ENCODE measurements at places on chromosomes 1 and 21.

DNA sequence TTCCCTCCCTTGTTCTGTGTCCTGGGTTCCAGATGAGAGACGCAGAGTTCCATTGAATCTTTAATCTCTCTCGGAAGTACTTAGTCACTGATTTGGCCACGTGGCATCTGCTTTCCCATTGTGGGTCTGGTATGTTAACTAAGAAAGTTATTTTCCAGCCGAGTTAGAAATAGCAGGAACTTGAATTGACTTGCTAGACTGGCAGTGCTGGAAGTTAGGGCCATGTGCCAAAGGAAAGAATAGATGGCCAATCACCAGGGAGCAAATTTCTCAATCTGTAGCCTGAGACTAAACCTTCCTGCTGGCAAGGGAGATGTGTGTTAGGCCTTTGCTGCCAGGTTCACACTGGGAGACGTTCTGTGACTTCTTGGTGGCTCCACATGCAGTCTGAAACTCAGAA lies 24.2 kb upstream of the SLFNL1 start:
- DNase-seq: no peak

GRCh38 chr1:19065526-19066247 lies 109.2 kb upstream of the IFFO2 start:
- no peak for DNase-seq

- no peak for DNase-seq
Observed at GRCh38 chr21:43298546-43299440, 128.1 kb downstream of the SIK1 start.

DNA sequence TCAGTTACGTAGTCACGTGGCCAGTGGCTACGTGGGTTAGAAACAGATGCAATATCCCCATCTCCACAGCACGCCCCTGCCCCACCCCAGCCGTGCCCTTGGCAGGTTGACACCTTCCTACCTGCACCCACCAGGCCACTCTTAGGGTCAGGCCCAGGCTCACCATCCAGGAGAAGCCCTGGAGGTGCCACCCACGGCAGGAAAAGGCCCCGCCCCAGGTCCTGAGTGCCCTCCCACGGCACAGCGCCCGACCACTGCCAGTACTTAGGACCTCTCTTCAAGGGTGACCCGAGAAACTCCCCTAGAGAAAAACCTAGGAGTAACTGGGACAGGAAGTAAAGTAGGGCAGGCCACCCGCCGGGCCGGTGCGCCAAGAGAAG lies 1.5 kb downstream of the C1orf35 start:
- peak; percentile 27 for DNase-seq

GRCh38 chr1:208461680-208462079 lies 217.5 kb upstream of the PLXNA2 start:
- DNase-seq: no peak

DNA sequence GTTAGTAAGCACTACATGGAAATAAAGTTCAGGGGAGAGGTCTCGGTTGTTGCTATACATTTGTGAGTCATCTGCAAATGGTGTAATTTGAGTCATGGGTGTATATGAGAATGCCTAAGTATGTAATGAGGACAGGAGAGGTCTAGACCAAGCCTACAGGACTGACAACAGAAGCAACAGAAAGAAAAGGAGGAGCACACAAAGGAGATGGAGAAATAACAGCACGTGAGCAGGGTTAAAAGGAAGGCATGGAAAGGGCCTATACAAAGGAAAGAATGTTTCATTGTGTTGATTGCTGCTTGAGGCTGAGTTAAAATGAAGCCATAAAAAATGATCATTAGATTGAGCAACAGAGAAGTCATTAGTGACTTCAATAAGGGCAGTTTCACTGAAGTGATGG lies 28.0 kb upstream of the PRKAA2 start:
- DNase-seq: no peak

DNA sequence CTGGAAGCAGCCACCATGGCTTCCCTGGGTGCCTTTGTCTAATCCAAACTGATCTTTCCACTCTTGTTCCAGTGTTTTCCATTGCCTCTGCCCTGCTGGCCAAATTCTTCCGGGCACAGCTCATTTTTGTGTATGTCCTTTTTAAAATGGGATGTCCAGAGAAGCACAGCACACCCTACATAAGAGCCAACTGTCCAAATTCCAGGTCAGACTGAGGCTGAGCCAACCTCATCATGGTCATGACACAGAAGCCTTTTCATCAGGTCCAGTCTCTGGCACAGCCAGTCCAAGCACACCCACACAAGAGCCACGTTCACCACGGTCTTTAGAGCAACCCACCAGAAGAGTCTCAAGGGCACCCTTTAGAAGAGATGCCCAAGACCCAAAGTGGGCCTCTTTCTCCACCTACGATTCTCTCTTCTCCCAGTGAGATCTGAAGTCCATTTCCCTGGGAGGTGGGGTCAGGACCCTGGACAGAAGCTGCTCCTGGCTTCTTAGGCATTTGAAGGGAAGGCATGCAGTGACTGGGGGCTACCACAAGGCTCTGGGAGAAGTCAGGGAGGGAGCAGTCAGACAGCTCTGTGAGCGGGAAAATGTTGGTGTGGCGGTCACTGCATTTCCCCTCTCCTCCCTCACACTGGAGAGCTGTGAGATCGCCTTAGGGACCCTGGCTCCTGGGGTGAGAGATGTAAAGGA lies 53.2 kb downstream of the SYT2 start:
- no peak for DNase-seq

DNA sequence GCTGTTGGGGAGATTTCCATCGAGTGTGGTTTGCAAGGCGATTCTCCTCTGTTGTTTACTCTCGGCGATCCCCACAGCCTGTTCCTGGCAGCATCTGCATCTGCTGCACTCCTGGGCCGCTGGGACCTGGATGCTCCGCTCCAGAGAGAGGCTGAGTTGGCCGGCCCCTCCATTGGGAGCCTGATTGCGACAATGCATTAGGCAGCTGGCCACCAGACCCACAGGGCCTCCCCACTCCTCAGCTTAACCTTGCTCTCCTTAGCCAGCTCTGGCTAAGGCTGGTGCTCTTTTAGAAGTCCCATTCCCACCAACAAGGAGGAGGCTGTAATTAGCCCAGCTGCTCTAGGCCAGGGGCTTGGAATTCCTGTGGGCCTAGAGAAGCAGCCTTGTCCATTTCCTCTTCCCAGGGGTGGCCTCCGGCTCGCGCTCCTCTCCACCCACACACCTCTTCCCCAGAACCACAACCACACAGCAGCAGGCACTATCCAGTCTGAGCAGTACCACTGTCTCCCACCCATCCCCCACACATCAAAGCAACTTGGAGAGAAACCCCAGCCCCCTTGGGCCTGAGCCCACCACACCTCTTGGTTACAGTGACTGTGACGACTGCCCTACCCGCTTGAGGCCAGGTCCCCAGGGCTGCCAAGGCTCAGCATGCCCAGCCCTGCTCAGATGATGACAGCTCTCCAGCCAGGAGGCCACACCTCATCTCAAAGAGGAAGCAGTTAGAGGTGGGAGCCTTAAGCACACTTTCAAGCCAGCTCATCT lies 193.8 kb upstream of the EDN2 start:
- DNase-seq: no peak

DNA sequence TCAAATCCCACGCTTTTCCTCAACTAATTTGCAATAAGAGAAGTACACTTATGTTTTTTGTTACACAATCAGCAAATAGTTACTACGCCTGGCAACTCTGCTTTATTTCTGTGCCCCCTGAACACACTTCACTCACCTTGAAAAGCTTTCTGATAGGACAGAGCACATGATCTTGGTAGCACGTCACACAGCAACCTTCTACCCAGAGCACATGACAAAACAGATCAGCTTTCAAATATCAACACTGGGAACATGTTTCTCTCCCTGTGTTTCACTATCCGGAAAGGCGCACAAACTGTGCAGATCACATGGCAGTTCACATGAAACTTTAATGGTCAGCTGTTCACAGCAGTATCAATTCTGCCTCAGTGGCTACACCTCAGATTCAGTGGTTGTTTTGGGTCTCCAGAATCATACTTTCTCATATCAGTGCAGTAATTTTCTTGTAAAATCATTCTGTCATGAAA lies 2.2 kb downstream of the SLC19A2 start:
- DNase-seq: no peak

GRCh38 chr1:162324396-162324795 lies 52.3 kb downstream of the SPATA46 start:
- DNase-seq: no peak

- DNase-seq: no peak
Observed at GRCh38 chr1:28070725-28071593, 17.5 kb downstream of the EYA3 start.

GRCh38 chr1:3333903-3334302 lies 120.6 kb upstream of the ARHGEF16 start:
- no peak for DNase-seq

DNA sequence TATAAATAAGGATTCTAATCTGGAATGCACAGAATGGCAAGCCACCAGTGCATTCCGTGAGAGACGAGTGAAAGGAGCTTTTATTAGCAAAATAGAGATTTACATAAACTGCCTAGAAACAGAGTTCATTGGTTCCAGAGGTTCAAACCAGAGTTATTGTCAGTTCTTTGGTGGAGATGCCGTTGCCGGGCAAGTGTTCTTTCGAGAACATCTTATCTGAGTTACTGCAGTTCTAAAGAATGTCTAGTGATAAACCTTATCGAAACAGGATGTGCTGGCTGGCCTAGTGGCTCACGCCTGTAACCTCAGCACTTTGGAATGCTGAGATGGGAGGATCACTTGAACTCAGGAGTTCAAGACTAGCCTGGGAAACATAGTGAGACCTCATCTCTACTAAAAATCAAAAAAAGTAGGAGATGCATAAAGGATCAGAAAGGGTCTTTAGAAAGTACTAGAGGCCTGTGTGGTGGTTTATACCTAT lies 19.9 kb upstream of the EVI5 start:
- no peak for DNase-seq

- DNase-seq: no peak
Observed at GRCh38 chr1:15848143-15848928, 829 bp downstream of the SPEN start.

- DNase-seq: no peak
Observed at GRCh38 chr1:197065559-197065958, 1.5 kb downstream of the F13B start.

DNA sequence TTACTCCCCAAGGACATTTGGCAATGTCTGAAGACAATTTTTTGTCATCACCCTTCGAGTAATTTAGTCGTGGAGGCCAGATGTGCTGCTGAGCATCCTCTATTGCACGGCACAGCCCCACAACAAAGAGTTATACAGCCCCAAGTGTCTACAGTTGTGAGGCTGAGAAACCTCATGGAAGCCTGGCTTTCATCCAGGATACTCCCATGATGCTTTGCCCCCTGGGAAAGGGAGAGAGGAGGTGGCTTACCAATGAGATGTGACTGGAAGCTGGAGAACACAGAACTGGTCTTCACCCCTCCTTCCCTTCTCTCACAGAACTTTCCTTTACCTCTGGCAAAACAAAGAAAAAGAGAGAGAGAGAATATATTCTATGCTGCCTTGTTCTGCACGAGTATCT lies 150.9 kb upstream of the VAMP3 start:
- DNase-seq: no peak

GRCh38 chr1:244654108-244655038 lies 1.4 kb downstream of the DESI2 start:
- no peak for DNase-seq

- DNase-seq: no peak
Observed at GRCh38 chr1:153933955-153934354, 11.2 kb upstream of the GATAD2B start.

DNA sequence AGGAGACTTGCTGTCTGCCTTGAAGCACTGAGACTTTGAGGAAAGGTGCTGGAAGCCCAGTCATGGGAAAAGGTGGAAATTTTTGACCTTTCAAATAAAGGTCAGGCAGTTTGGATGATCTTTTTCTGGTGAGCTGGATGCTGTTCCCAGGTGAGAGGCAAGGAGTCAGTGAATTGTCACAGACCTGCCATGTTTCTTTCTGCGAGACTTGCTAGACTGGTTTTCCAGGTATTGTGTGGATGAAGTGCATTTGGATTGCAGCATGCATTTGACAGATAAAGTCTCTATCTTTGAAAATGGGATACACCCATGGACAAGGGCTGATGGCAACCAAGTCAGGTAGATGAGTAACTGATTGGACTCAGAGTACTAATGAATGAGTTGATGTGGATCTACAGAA lies 65.7 kb upstream of the NHLH2 start:
- DNase-seq: no peak

- DNase-seq: no peak
Observed at GRCh38 chr1:192954705-192955265, 104.4 kb downstream of the UCHL5 start.

GRCh38 chr1:36909946-36910725 lies 124.2 kb downstream of the GRIK3 start:
- no peak for DNase-seq

- DNase-seq: peak; percentile 79
Observed at GRCh38 chr1:182789138-182790076, at the start of gene NPL. NPL (plus strand) TSS chr1:182789773; CDS start chr1:182794372, 4,599 bp downstream.

- DNase-seq: no peak
Observed at GRCh38 chr1:100217834-100218233, 31.8 kb downstream of the DBT start.

GRCh38 chr1:39348278-39348677 lies 143.2 kb upstream of the BMP8A start:
- no peak for DNase-seq

GRCh38 chr1:205298191-205298994 lies 23.2 kb downstream of the NUAK2 start:
- DNase-seq: no peak

DNA sequence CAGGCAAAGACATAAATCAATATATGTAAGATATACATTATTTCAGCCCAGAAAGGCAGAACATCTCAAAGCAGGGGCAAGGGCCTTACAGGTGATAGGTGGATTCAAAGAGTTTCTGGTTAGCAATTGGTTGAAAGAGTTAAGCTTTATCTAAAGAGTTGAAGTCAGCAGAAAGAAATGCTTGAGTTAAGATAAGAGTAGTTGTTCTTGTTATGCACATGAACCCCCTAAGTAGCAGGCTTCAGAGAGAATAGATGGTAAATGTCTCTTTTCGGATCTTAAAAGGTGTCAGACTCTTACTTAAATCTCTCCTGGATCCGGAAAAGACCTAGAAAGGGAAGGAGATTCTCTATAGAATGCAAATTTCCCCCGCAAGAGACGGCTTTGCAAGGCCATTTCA lies 8.3 kb upstream of the ZBTB40 start:
- DNase-seq: no peak

GRCh38 chr21:37546299-37546908 lies 179.8 kb downstream of the DYRK1A start:
- no peak for DNase-seq

DNA sequence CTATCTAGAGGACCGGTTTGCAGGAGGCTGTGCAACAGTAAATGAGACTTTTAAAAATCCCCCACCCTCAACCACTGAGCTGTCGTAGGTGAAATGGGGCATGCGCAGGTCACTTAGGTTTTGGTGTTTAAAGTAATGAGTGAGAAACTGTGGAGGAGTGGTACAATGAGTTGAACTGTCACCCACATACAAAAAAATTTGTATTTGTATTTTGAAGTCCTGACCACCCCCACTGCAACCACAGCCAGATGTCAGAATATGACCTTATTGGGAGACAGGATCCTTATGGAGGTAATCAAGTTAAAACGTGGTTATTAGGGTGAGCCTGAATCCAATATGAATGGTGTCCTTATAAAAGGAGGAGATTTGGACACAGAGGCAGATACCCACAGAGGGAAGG lies 1.6 kb upstream of the IRF6 start:
- no peak for DNase-seq

- DNase-seq: no peak
Observed at GRCh38 chr1:28314547-28314941, 14.3 kb upstream of the MED18 start.

Data from effector memory CD4-positive, alpha-beta T cell (primary cell).